ENCODE measurements at places on chromosomes 7 and 10. TPM values are rescaled to one million over a fixed set of nuclear protein-coding genes. Genes with fewer than 3 reads are reported as not detected.

The CXCL12 gene
- total RNA-seq, result 0.91 TPM

DNA sequence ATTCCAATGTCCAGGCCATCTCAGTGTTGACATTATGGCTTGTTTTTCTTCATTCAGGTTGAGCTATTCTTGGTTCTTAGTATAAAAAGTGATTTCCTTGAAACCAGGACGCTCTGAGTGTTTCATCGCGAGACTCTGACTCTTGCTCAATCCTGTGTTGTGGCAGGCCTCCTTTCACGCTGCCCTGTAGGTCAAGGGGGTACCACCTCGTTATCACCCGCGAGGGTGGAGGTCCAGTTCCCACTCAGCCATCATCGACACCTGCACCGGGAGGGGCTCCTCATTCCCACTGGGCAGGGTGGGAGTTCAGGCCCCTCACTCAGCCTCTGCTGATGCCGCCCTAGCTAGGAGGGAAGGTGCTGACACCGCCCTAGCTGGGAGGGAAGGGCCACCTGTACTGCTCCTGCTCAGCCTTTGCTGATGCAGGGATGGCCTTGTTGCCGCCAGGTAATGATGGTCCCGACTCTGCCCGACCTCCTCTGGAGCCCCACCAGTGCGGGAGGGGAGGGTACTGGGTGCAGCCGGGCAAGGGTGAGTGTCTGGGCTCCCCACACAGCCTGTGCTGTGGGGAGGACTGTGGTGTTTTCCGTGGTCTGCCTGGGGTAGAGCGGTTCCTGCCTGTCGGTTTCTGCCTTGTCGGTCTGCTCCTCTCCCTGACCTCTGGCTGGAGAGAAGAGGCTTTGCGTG, 16.4 kb downstream of the IQCE start:
- H3K4me3 ChIP-seq, result no peak overlapping the region
- DNase-seq, result no peak
- peaks cover 17% of the 10 kb centered on the region for H3K36me3 ChIP-seq
- peaks cover 7% of the 10 kb centered on the region for H3K4me1 ChIP-seq

The PIK3CG gene
- 0.11 TPM for total RNA-seq

The PILRA gene
- 17.4 TPM for total RNA-seq

DNA sequence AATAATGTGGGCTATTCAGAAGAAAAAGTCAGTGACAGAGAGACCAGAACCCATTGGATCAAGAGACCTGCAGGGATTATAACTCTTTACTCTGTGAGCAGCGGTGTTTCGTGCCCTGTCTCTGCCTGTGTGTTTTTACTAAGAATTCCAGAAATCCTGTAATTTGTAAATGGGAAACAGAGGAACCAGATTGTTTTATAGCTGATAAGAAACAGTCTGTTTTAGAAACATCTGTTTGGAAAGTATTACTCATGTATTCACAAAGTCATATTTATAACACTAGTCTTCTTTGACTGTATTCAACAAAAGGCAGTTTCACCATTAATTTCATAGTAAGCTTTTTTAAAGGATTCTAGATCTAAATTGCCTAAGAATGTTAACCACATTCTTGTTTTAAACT, 30.0 kb upstream of the VDAC2 start:
- peaks cover 25% of the 10 kb centered on the region for H3K36me3 ChIP-seq
- H3K4me1 ChIP-seq, result no peaks in the 10 kb centered on the region
- no peak overlapping the region for H3K4me3 ChIP-seq
- H3K27ac ChIP-seq, result no peak overlapping the region
- no peak for DNase-seq

Measured in endodermal cell (in vitro differentiated cells).